ENCODE measurements at places on chromosomes 6 and 20.

GRCh38 chr6:129100164-129100563 lies 217.2 kb downstream of the LAMA2 start:
- DNase-seq: no peak

- DNase-seq: no peak
Observed at GRCh38 chr6:48429021-48429420, 318.0 kb upstream of the PTCHD4 start.

DNA sequence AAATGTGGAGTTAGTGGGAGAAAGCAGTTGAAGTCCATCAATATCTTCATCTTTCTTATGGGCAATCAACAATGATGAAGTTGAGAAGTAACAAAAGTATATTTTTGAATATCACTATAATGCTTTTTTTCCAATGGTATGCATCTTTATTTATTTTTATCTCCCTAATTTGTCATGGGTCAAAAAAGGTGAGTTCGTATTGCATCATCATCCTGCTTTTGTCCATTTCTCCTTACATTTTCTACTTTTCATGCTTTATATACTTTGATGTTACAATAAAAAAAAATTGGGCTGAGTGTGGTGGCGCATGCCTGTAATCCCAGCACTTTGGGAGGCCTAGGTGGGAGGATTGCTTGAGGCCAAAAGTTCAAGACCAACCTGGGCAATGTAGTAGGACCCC lies 101.2 kb upstream of the STXBP5 start:
- no peak for DNase-seq

DNA sequence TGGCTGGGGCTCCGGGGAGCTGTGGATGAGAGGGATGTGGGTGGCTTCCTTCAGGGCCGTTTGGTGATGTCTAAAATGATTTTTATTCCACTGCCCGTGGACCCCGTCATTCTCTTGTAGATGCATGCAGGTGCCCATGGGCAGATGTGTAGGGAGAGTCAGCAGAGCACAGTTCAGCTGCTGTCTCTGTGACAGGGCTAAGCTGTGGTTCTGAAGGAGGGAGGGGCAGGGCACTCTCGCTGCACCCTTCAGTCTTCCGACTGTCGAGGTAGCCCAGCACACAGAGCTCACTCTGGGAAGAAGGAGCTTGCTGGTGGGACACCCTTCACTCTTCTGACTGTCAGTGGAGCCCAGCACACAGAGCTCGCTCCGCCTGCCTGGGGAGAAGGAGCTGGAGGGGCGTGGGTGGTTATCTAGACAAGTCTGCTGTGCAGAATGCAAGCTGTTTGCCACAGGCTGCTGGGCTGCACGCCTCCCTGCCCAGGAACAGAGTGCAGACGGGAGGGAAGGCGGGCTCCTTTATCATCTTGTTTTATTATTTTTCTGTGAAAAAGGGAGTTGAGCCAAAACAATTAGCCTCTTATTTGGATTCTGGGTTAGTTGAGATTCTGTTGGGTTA lies 28.4 kb upstream of the ADRM1 start:
- no peak for DNase-seq

GRCh38 chr20:25046181-25046641 lies 11.7 kb downstream of the ACSS1 start:
- DNase-seq: no peak

DNA sequence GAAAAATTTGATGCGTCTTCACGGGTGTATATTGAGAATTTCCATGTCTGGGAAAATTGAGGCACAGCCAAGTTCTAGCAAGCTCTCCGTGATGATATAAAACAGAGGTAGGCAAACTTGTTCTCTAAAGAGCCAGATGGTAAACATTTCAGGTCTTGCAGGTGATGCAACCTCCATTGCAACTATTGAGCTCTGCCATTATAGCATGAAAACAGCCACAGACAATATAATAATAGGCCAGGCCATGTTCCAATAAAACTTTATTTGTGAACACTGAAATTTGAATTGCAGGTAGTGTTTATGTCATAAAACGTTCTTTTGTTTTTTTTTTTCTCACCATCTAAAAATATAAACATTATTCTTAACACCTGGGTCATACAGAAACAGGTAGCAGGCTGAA lies 168.2 kb downstream of the ZNF217 start:
- DNase-seq: no peak

DNA sequence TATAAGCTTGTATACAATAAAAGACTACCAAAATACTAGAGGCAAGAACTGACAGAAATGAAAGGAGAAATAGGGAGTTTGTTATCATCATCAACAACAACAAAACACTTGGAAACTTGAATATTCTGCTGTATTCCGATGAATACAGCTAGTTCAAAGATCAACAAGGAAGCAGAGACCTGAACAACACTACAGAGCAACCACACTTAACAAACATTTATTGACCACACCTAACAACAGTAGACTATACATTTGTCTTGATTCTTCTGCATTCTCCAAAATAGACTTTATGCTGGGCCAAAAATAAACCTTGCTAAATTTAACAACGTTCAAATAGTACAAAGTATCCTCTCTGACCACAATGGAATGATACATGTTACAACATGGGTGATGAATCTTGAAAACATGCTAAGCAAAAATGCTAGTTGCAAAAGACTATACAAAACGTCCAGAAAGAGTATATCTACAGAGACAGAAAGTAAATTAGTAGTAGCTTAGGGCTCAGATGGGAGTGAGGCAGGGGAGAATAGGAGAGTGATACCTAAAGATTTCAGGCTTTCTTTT lies 39.1 kb upstream of the PAK5 start:
- no peak for DNase-seq

DNA sequence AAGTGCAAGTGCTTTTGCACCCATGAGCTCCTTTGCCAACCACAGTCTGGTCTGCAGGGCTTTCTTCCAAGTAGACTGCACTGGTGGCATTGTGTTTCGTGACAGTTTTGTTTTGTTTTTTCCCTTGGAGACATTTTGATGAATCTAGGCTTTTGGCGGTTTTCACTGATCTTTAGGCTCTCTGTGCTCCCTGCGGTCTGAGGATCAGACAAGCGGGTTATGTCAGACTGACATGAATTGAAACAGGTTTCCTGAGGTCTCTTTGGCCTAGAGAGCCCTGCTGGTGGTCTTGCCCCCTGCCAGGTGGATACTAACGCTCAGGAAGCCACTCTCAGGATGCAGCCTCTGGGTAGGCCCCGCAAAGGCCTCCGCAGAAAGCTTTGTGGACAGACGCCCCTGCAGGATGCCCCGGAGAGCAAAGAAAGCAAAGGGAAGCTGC lies 555.4 kb upstream of the AGPAT4 start:
- DNase-seq: no peak

- DNase-seq: peak; percentile 63
Observed at GRCh38 chr6:130713144-130713543, 114.1 kb upstream of the SMLR1 start.

DNA sequence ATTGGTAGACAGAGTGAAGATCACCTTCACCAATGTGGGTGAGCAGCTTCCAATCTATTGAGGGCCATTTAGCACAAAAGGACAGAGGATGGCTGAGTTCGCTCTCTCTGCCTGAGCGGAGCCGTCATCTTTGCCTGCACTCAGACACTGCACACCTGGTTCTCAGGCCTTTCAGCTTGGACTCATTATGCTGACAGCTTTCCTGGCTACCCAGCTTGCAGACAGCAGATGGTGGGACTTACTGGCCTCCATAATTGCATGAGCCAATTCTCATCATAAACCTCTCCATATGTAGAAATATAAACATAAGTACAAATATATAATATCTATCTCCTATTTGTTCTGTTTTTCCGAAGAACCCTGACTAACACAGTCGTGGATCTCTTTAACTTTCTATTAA lies 13.7 kb downstream of the TBXT start:
- DNase-seq: no peak

- DNase-seq: no peak
Observed at GRCh38 chr20:4681401-4681800, 40.3 kb upstream of the PRND start.

GRCh38 chr6:21905531-21905930 lies 312.0 kb downstream of the SOX4 start:
- no peak for DNase-seq

GRCh38 chr6:124076336-124077048 lies 272.8 kb downstream of the NKAIN2 start:
- no peak for DNase-seq

DNA sequence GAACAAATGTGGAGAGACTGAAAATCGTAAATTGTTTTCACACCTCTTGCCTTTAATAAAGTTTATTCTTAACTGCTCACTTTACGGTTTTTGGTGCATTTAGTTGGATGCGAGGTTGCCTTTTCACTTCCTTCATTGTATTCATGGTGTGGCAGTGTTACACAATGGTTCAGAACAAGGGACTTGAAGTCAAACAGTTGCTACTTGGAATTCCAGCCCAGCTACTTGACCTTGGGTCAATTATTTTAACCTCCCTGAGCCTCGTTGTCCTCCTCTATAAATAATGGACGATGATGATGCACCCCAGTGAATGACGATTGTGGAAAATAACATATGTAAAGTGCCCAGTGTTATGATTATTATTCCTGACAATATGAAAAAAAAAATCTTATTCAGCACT lies 72.3 kb downstream of the CARMIL1 start:
- DNase-seq: no peak

GRCh38 chr6:123663436-123663835 lies 26.7 kb upstream of the TRDN start:
- no peak for DNase-seq

DNA sequence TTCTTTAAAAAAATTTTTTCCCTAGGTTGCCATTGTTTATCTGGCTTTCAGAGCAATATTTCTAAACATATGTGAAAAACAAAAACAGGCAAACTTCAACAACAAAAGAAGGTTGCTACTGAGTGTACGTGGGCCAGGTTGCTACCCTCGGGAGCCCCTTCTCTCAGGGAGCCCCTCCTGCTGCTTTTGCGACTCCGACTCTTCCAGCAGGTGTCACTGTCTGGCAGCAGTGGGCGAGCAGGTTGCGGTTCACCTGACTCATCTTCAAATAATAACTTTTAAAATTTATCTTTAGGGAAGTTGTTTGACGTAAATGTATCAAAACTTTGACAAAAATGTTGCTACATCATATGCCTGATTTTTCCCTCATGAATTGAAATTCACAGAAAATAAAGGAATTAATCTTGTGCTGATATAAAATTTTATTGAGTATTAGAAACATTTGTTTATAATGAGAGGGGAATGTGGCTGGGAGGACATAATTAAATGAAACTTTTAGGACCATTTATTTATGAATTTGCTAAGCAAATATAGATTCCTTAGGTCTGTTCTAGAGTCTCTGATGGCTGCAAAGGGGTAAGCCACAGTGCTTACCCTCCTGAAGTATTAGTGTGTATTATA lies 138.8 kb downstream of the HIVEP1 start:
- no peak for DNase-seq

GRCh38 chr6:90233994-90234393 lies 62.6 kb downstream of the BACH2 start:
- DNase-seq: no peak

- DNase-seq: peak; percentile 22
Observed at GRCh38 chr6:9458424-9458823, 956.5 kb downstream of the TFAP2A start.

GRCh38 chr6:107493158-107494057 lies 3.5 kb downstream of the SOBP start:
- DNase-seq: peak; percentile 47

DNA sequence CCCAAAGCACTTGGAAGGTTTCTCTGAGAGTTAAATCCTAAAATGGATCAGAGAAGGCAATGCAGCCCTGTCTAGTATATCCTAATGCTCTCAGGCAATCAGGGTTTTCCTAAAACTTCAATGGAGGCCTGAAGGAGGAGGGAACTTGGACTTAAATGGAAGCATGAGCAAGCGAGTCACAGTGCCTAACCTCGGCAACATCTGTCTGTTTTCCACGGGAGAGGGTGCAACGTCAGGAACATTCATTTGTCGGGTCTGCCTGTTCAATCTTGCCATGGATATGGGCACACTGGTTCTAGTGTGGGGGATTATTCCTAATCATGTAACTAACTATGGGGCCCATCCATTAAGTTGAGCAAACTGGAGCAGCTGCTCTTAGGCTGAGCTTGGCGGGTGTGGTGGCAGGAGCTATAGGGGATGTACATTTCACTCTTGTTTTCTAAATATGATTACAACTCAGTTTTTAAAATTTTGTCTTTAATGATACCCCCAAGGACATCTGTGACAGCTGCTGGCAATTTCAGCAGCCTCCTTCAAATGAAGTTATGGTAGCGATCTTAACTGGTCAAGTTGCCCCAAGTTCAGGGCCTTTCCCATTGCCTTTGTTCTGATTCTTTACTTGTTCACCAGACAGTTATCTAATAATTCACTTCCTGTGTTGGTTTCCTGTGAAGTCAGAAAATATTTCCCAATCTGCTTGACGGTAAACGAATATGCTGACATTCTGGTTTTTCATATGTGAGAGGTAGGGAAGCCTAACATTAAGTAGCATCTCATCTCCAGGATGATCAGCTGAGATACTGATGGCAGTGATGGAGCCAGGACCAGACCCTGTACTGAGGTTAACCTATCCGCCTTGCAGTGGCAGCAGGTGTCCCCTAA lies 21.6 kb downstream of the DSE start:
- DNase-seq: no peak

GRCh38 chr6:30769853-30770524 lies 25.6 kb upstream of the IER3 start:
- DNase-seq: no peak

DNA sequence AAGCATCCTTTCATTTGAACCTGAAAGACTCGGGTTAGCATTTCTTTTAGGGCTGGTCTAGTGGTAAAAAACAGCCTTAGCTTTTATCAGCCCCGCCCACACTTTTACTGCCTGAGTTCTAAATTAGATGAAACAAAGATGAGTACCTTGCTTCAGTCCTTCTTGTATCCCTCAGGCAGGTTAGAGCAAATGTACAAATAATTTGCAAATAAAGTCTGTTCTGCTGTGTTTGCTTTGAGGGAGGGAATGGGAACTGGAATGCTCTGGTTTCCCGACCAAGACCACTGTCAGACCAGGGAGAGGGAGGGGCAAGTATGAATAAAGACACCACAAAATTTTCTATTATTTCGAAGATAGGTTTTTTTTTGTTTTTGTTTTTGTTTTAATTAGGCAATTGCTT lies 85.5 kb upstream of the FLRT3 start:
- DNase-seq: no peak

- DNase-seq: peak; percentile 39
Observed at GRCh38 chr6:41780551-41781365, at the start of gene PRICKLE4. TSS of gene PRICKLE4 (plus strand) at chr6:41780782. CDS start at chr6:41783474, 2,692 bp downstream.

GRCh38 chr6:107132330-107132954 lies 17.1 kb upstream of the BEND3 start:
- DNase-seq: peak; percentile 64

- no peak for DNase-seq
Observed at GRCh38 chr6:134805168-134805567, 144.7 kb downstream of the ALDH8A1 start.

DNA sequence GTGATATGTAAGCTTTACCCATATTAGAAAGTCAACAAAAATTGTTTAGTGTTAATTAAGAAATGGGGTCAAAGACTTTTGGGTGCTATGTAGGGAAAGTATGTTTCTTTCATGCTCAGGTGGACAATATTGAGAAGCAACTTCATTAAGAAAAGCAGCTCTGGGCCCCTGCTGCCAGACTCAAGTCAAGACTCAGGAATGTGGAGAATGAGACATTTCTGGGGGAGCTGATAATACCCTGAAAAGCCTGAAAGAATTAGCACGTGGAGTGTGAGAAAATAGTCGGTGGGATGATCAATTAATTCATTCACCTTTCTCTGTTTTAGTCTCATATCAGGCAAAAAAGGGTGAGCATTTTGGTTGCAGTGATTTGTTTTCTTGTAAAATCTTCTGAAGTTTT lies 175.1 kb upstream of the IMPG1 start:
- DNase-seq: no peak

- no peak for DNase-seq
Observed at GRCh38 chr6:22083119-22083518, 213.7 kb downstream of the PRL start.

- DNase-seq: no peak
Observed at GRCh38 chr6:97674802-97675201, 391.8 kb upstream of the MMS22L start.

Data from retina (tissue), 1 donor.